ENCODE measurements at places on chromosomes 6 and 20.

DNA sequence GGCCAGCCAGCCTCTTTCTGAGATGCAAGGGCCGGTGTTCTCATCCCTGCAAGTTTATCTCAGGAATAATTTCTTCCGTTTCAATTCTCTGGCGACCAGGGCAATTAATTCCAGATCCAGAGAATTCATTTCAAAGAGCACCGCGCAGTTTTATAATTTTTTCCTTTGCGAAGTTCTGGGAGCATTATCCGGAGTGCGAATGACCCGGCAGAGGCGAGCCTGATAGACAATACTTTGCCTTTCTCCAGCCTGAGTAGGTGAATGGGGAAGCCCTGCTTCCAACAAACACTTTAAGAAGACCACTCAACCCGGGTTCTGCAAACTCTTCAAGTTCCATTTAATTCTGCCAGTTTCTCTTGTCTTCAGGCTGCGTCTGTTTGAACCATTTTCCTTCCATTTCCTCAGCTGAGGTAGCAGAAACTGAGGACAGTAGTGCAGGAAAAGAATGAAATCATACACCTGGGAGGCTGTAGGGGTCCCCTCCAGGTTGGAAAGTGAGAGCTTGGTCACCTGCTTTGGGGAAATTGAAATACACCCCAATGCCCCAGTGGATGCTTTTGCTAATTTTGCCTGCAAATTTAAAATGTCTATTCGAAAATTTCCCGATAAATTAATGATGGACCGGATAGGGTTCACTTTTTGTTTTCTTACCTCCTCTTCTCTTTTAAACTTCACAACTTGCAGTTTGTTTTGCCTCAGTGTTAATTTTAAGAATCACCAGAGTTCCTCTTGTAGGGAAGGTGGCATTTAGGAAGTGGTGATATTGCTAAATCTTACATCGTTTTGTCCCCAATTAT lies 1.1 kb downstream of the VGLL2 start:
- DNase-seq: no peak

DNA sequence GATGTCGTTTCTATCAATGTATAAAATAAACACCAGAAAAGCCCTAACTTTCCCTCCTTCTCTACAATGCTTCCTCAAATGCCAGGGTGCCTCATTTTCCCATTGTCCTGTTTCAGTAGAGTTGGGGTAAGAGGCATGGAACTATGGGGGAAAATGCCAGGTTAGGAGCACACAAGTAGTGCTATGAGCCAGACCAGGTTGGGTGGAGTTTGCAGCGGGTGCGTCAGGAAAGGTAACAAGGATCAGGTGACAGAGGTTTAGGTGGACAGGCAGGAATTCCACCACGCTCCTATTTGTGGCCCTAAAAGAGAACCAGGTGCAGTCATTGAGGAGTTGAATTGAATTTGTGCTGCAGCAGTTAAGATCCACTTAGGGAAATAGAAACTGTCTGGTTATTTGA lies 36.5 kb downstream of the SYTL3 start:
- DNase-seq: no peak

DNA sequence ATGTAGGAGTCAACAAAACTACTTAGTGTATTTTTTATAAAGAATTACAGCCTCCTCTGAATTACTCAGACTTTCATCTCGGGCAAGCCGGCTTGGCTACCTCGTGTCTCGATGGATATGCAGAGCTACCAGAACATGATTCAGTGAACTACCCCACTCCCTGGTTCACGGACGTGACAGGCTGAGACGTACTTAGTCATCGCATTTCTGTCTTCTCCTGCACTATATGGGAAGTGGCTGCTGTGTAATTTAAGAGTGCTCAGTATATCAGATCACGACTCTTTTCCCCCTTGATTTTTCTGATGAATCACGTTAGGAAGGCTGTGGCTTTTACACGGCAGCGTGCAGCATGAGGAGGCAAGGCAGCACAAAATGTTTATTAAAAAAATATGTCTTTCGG lies 302.7 kb upstream of the ZFP64 start:
- DNase-seq: peak; percentile 98

DNA sequence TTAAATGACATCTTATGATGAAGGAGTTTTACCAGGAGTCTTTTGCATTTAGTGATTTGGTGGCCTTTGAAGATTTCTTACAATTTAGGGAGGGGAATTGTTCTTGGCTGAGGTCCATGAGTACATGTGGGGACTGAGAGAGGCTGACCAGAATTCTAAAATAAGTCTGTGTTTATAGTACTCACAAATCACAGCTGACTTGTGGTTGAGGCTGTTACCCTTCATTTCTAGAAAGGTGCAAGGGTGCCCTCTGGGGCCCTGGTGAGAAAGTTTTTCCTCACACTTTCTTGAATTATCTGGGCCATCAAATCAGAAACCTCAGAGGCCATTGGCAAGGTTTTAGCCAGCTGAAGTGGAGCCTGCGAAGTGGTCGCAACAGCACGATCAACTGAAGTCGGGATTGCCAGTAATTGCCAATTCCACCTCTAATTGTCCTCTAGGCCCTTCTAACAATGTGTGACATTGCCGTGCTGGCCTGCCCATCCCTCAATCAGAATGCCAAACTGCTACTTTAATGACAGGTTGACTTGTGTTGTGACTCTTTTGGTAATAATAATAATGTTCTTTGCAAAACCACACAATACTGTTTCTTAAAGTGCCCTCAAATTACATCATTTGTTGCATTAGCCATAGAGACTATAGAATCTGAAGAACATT lies 221.6 kb downstream of the OGFRL1 start:
- peak; percentile 84 for DNase-seq

DNA sequence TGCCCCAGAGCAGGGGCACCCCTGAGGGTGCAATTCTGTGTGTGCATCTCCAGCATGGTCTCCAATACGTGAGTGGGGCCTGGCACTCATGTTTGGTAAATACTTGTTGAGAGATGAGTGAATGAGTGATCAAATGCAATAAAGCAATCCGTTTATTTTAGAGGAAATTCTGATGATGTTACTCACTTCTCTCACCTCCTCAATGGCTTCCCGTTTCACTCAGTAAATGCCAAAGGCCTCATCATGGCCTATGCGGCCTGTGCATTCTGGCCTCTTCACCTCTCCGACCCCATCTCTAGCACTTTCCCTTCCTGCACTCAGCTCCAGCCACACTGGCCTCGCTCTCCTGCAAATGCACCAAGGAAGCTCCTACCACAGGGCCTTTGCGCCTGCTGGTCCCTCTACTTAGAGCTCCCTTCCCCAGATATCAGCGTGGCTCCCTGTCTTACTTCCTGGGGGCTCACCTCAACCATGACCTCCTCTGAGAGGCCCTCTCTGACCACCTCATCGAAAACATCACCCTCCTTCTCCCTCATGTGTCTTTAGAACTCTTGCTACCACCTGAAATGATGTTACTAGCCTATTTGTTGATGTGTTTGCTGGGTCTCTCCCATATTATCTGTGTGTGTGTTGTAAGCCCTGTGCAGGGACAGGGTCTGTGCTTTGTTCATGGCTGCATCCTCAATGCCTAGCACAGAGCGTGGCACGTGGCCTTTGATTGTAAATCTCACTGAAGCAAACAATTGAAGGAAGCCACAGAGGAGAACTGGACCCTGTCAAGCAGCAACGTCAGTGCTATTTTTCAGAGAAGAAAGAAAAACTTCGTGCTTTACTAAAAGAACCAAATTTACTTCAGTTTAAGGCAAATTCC lies 42.6 kb downstream of the RAB44 start:
- peak; percentile 8 for DNase-seq

DNA sequence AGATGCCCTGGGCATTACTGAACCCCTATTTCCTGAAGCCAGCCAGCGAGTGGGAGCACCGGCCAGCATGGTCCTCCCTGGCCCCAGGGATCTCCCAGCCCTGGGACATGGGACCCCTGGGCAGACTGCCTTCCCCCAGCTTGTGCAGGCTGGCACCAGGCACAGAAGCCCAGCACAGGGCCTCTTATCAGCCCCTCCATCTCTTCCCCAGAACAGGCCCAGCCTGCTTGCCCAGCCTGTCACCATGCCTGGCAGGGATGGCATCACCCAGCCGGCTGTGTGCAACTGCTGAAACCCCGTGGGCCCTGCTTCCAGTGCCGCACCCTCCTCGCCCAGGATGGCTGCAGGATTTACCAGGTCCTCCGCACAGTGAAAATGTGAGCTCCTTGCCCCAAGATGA lies 6.1 kb upstream of the OSBPL2 start:
- no peak for DNase-seq

- DNase-seq: no peak
These were observed 43.1 kb downstream of the RBM38 start for GRCh38 chr20:57434390-57434700.

GRCh38 chr20:48217190-48217589 lies 431.9 kb upstream of the SULF2 start:
- no peak for DNase-seq

GRCh38 chr20:4112481-4113421 lies 97.4 kb upstream of the RNF24 start:
- DNase-seq: peak; percentile 58

DNA sequence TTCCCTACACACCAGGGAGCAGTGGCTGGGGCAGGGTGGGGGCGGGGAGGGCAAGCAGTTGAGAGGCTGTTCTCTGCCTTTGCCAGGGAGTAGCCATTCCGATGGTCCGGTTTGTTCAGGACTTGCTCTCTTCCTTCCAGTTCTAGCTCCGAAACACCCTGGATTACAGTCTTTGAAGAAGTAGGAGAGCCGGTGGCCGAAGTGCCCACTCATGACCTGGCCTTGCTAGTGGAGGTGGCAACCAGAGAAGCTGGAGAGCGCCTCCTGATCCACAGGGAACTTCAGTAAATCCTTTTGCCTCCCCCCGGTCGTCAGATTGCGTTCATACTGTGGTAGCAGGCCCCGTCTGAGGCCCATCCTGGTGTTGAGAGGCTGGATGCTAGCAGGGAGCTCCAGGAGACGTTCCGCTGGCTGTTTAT lies 92.8 kb downstream of the ARID1B start:
- DNase-seq: no peak

GRCh38 chr6:90328004-90328403 lies 31.4 kb upstream of the BACH2 start:
- DNase-seq: peak; percentile 39

DNA sequence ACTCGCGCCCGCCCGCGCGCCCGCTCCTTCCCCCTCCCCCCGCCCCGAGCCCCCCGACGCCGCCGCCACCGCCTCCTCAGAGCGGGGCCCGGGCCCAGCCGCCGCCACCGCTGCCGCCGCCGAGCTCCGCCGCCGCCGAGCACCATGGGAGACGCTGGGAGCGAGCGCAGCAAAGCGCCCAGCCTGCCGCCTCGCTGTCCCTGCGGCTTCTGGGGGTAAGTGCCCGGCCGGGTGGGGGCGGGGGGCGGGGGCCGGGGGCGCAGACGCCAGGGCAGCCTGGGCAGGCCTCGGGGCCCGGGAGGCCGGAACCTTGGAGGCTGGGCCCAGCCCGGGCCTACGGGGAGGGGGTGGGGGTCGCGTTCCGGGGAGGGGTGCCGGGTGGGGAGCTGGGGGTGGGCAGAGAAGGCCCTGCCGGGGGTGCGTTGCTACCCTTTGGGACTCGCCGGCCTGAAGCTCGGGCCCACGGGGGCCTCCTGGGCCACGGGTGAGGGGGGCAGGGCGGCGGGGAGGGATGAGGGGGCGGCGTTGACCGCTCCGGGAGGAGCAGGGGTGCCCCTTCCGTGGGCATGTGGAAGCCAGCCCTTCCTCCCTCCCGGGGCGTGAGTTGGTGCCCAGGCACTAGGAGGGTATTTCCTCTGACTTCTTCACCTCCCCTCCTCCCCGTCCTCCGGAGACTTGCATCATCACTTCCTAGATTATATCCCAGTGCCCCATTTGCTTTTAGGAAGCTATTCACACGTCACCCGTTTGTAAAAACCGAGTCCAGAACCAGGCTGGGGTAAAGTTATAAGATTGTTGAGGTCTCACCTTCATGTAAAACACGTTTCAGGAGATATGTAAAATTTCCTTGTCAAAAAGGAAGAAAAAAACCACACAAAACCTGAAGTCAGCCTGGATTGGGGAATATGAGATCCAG lies 533 bp downstream of the ZFAND3 start:
- peak; percentile 65 for DNase-seq

DNA sequence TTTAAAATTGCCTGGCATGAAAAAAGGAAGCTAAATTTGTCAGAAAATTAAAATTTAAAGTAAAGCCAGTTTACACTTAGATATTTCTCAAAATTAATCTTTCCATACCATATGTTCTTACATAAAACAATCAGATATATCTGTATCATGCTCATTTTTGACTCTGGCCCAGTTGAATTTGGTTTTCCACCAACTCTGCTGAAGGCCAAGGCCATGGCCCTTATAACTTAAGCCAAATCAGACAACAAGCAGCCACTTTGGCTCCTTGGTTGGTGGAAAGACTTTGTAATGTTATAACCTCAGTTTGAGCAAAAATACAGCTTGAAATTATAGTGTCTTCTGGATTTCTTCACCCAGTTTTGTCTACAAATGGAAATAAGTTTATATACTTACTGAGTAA lies 97.3 kb downstream of the CENPW start:
- DNase-seq: no peak

GRCh38 chr6:102631921-102632320 lies 1238.4 kb downstream of the GRIK2 start:
- no peak for DNase-seq

GRCh38 chr6:13267142-13267651 lies 61.1 kb downstream of the TBC1D7 start:
- DNase-seq: no peak

DNA sequence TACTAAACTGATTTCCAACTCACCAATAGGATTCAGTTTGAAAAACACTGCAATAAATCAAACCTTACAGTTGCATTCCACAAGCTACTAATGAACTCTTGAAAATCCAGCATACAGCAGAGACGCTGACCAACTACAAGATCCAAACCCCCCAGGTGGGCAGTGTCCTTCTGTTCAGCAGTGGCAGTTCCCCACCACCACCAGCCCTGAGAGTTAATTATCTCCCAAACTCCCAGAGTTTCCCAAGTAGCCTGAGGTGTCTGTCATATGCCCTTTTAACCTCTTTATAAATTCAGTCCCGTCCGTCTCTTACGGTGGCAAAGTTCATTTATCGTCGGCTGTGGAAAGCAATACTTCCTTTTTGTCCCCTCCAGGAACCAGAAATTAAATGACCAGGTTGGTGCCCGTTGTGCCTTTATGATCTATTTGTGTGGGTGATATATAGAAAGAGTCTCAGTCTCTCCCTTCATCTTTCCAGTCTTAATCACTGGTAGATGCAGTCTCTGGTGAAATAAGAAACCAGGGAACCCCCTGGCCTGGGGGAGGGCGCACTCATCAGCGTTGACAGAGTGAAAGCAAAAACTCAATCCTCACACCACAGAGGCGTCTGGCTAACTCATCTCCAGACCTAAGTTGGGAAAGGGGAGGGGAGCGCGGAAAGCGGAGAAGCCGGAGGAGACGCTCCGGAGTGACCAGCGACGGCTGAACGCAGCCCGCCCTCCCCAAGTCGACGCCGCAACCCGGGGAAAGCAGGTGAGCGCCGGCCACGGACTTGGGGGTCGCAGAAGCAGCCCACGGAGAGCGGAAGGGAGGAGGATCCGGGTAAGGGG lies 717 bp downstream of the MRPL14 start:
- DNase-seq: peak; percentile 82

GRCh38 chr20:16062661-16063581 lies 510.3 kb downstream of the KIF16B start:
- no peak for DNase-seq

DNA sequence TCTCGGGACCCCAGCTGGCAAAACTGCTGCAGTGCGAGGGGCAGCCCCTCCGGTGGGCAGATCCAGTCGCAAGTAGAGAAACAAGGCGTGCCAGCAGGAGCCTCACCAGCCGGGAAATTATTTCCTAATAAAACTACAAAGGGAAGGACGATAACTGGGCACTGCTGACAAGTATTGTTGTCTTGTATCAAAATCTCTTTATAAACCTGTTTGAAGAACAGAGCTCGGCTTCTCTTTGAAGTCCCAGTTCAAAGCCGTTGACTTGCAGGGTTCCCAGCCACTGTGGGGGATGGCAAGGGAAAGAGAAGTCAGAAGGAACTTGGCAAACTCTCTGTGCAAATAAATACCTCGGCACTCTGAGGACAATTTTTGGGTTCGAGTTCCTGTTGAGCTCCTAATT lies 504.5 kb downstream of the CD83 start:
- DNase-seq: no peak
